ENCODE measurements at places on chromosomes 7 and 10.

DNA sequence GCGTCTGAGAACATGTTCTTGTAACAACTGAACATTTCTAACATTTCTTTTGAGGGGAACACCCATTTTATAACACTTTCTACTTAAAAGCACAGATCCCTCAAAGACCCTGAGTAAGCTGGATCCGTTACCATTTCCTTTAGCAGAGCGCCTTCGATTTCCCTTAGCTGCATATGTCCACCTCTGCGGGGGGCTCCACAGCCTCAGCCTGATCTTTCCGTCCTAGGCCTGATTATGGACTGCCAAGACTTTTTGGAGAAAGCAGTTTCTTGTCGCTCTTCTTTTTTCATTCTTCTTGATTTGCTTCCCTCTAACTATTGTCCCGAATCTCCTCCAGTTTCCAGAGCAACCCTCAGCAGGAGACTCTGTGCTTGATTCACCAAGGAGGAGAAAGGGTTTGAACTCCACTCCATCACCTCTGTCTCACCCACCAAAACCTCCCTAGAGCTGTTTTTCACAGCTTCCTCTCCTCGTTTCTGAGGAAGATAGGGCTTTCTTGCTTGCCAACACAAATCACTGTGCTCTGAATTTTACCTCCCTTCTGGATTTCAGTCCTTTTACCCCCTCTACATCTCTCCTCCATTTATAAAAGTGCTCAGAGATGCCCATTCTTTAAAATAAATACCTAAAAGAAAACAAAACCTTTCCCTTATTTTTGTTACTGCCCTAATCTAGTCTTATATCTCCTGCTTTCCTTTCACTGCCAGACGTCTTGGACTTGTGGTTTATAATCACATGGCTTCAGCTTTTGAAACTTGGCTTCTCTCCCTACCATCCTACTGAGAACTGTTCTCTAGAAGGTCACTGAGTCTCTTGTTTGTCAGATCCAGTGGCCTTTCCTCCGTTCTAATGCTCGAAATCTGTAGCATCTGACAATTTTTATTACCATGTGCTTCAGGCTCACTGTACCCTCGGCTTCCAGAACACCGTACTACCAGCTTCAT is 30.5 kb upstream of the ZRANB1 start:
- no peak for DNase-seq

DNA sequence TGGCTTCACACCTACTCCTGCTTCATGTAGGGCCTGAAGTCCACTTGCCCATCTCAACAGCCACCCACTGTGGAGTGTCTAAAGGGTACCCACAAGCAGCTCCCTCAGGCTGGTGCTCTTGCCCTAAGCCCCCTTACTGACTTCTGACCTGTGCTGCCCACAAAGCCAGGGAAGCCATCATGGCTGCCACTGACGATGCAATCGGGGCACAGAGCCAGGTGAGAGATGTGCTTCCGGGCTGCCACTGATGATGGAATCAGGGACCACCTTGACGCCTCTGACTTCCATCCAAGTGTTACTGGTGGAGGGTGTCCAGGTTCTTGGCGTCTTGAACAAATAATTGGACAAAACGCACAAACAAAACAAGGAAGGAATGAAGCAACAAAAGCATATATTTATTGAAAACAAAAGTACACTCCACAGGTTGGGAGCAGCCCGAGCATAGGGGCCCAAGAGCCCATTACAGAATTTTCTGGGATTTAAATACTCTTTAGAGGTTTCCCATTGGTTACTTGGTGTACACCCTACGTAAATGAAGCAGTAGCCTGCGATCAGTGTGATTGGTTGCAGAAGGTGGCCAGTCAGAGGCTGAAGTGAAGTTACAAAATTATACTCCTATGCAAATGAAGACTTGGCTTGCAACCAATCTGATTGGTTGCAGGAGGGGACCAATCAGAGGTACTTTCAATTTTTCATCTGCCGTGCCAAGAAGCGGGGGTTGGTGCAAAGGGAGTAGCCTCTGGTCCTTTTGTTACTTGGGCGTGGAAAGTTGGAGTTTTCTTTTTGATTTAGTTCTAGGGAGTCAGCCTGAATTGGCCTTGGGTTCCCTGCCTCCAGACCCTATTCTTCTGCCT is 4.5 kb downstream of the CPA2 start:
- DNase-seq = no peak

GRCh38 chr7:585229-585711 is 65.6 kb upstream of the PDGFA start:
- DNase-seq = no peak

GRCh38 chr7:81248420-81248819 is 329.6 kb upstream of the SEMA3C start:
- DNase-seq = no peak

DNA sequence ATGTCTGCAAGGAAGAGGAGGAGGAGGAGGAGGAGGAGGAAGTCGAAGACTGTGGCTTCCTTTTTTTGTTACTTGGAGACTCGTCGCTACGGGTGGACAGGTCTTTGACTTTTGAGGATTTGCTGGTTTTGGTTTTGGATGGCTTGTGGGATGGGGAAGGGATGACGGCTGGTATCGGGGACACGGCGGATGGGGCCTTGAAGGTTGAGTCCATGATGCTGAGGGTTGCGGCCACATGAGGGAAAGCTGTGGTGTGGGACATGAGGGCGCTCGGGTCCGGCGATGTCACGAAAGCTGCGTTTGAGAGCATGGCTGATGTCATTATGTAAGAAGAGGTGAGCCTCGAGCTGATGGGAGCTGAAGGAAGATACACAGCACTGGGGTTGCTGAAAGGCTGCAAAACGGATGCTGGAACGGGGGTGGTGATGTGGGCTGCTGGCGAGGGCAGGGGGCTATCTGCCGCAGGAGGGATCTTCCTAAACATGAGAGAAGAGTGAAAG is 33.1 kb upstream of the EFCAB10 start:
- DNase-seq = no peak

GRCh38 chr7:30835396-30835915 is 64.2 kb downstream of the MINDY4 start:
- no peak for DNase-seq

All from NCI-H1417 treated with DMSO at 0.1 percent for 48 hours (cell line).